Suppressor macrophage (primary cell): ENCODE measurements at places on chromosomes 16 and 17.

GRCh38 chr16:28196387-28196987 is 15.3 kb downstream of the XPO6 start:
- DNase-seq = no peak

- no peak for DNase-seq
Measured at GRCh38 chr16:81590714-81591544, 146.3 kb downstream of the CMIP start.

DNA sequence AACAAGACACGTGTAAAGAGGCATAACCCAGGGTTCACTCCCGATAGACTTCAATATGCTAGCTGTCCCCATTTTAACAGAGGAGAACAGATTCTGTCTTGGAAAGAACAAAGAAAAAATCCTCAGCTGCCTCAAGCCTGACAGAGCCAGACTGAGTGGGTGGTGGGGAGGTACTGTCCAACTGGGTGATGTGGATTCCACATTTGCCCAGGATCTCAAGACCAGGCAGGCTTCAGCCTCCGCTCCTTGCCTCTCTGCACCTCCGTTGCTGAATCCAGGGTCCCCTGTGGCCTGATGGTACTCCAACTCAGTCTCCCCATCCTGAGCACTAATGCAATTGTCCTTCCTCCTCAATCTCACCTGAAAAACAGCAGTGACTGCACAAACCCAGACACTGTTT is 163.8 kb downstream of the GSG1L start:
- no peak for DNase-seq

GRCh38 chr16:80518436-80518835 is 22.4 kb upstream of the DYNLRB2 start:
- DNase-seq = peak; percentile 17

DNA sequence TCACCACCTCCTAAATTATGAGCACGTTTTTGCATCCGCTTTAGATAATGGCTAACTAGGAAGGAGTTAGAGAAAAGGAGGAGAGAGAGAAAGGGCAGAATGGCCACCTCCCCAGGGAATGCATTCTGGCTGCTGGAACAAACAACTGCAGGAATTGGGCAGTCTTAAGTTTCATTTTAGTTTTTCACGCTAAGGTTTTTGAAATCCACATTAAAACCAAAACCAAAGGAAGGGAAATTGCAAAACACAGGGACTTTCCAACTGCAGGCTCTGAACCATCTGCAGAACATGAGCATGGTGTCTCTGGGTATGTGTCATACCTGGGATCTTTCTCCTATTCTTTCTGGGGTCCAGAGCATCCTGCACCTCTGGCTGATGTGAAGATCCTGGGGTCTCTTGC is 12.1 kb upstream of the CCL8 start:
- DNase-seq = peak; percentile 52

GRCh38 chr17:72406498-72406897 is 285.7 kb downstream of the SOX9 start:
- no peak for DNase-seq

DNA sequence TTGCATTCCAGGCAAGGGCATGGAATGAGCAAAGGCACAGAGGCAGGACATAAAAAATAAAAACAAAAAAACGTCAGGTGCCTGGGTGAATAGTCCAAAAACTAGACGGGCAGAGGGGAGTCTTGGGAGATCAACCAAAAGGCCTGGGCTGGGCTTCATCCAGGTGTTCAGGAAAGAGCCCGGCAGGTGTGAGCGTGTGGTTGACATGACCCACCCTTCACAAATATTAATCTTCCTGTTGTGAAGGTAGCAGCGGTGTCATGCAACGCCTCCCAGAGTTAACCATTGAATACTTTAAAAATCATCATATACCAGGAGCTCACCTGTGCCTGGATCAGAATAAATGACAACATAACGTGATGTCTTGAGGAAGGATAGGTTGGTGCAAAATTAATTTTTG is 90.6 kb downstream of the USP22 start:
- DNase-seq = no peak

- peak; percentile 35 for DNase-seq
Measured at GRCh38 chr16:50627419-50627818, 53.7 kb downstream of the SNX20 start.

GRCh38 chr17:70080541-70081347 is 5.7 kb downstream of the KCNJ16 start:
- no peak for DNase-seq

DNA sequence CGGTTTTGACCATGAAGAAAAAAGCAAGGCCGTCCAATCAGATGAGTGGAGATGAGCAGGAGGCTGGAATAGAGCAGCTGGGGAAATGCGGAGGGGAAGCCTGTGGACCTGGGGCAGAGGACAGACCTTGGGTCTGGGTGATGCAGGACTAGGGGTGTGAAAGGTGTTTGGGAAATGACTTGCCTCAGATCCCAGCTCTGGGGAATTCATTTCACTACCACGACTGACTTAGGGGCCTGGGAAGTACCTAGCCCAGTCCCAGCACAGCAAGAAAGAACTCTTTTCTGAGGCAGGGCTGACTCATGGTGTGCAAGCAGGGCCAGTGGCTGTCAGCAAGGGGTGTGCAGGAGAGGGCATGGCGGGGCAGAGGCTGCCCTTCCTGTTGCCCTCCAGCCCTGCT is 14.8 kb downstream of the DNAI2 start:
- no peak for DNase-seq
